Aorta (tissue), 5 donors: ENCODE measurements at places on chromosomes 11 and 22. TPM values are rescaled to one million over a fixed set of nuclear protein-coding genes. Genes with fewer than 3 reads are reported as not detected.

IFITM5 gene
- not detected for total RNA-seq

ZNF280B gene
- 0.29 TPM for total RNA-seq

MRGPRG gene
- total RNA-seq: not detected

CRYBB2 gene
- total RNA-seq: not detected

MAPK8IP2 gene
- total RNA-seq: 0.26 TPM

TLCD5 gene
- total RNA-seq: 10.5 TPM

SLC17A6 gene
- total RNA-seq: not detected

SYT7 gene
- total RNA-seq: 2.3 TPM

DCHS1 gene
- 64.4 TPM for total RNA-seq

MYOD1 gene
- not detected for total RNA-seq

KIRREL3 gene
- total RNA-seq: not detected

TUB gene
- total RNA-seq: 12.9 TPM

API5 gene
- 64.1 TPM for total RNA-seq

CRYBB1 gene
- 1.4 TPM for total RNA-seq

NXPE2 gene
- total RNA-seq: 0.19 TPM

UBQLNL gene
- 0.88 TPM for total RNA-seq
